ENCODE measurements at places on chromosomes 5 and 9.

GRCh38 chr5:136892000-136892399, 526.7 kb upstream of the TRPC7 start:
- no peak for DNase-seq

DNA sequence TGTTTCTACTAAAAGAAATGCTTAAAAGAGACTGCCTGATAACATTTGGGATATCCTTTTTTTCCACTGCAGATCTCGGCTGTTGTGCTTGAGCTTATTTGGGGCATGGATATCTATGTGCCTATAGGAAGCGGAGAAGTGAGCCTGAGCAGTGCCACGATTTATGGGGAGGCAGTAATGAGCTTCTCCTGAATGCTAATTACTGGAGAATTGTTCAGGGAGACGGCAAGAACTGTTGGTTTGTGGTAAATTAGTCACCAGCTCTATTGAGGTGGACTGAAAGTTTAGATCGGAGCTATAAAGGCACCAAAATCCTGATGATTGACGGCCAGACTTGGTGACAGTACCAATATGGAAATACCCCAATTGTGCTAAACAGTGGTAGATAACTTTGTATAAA, 186.5 kb downstream of the ARHGEF28 start:
- DNase-seq = no peak

DNA sequence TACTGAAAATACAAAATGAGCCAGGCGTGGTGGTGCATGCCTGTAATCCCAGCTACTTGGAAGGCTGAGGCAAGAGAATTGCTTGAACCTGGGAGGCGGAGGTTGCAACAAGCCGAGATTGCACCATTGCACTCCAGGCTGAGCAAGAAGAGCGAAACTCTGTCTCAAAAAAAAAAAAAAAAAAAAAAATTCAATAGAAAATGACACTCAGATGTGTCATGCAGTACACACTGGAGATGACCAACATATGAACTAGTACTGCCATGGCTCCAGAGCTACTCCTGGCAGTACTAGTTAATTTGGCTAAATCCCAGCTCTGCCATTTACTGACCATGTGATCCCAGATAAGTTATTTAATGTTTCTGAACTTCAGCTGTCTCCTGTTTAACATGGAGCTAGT, 7.3 kb downstream of the ATOX1 start:
- no peak for DNase-seq

- no peak for DNase-seq
These were observed 54.8 kb downstream of the FAM114A2 start for GRCh38 chr5:153983885-153984284.

GRCh38 chr9:112166176-112167140, 8.6 kb downstream of the SUSD1 start:
- no peak for DNase-seq

- DNase-seq = no peak
These were observed 56.5 kb upstream of the CDKN2B start for GRCh38 chr9:22065431-22066200.

- DNase-seq = no peak
These were observed 3.1 kb downstream of the KLF9 start for GRCh38 chr9:70411121-70411929.

- no peak for DNase-seq
These were observed 50.5 kb upstream of the CPEB4 start for GRCh38 chr5:173837654-173838053.

- DNase-seq = no peak
These were observed 306.6 kb downstream of the SPATA31D1 start for GRCh38 chr9:82295181-82295580.

GRCh38 chr5:137735555-137736284, at the start of gene KLHL3:
Gene KLHL3, minus strand, starts transcription at chr5:137736089. Its CDS starts 443 bp downstream, at chr5:137735646.
- no peak for DNase-seq

GRCh38 chr9:89001917-89002540, 10.8 kb downstream of the S1PR3 start:
- no peak for DNase-seq

DNA sequence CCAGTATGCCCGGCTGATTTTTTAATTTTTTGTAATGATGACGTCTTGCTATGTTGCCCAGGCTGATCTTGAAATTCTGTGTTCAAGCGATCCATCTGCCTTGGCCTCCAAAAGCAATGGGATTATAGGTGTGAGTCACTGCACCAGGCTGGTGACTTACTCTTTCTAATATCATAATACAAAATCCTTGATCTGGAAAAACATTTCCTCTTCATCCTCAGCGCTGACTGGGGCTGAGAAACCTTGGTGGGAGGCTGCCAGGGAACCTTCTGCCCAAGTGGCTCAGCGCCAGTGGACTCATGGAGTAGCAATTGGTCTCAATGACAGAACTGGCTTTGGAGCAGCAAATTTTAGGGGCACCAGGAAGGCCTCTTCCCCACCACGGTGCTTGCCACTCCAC, 17.5 kb upstream of the SEMA4D start:
- DNase-seq = no peak

- DNase-seq = no peak
These were observed 168.5 kb upstream of the PIK3R1 start for GRCh38 chr5:68047035-68047434.
